Posterior vena cava (tissue), 2 donors: ENCODE measurements at places on chromosomes 3 and 15.
A peak's percentile ranks its signal among the peaks of the same experiment; 100 is the strongest.

GRCh38 chr3:172519740-172520139 lies 3.5 kb downstream of the TNFSF10 start:
- no peak for DNase-seq

- no peak for DNase-seq
Observed at GRCh38 chr3:50444213-50444612, 59.2 kb downstream of the CACNA2D2 start.

DNA sequence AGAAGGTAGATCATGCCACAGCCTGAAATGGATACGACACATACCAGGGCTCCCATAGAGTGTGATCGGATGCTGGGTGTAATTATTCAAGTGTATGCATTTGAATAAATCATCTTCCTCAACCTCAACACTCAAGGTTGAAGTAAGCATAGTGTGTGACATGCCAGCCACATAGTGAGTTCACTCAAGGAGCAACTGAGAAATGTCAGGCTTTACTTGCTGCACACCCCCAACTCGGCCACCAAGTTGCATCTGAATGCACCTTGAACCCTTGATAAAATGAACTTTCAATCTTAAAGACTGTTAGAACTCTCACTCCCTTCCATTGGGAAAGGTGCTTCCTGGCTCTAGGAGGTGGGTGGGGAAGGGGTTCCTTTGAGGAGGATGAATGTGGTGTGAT lies 121.3 kb downstream of the GHSR start:
- DNase-seq: no peak

DNA sequence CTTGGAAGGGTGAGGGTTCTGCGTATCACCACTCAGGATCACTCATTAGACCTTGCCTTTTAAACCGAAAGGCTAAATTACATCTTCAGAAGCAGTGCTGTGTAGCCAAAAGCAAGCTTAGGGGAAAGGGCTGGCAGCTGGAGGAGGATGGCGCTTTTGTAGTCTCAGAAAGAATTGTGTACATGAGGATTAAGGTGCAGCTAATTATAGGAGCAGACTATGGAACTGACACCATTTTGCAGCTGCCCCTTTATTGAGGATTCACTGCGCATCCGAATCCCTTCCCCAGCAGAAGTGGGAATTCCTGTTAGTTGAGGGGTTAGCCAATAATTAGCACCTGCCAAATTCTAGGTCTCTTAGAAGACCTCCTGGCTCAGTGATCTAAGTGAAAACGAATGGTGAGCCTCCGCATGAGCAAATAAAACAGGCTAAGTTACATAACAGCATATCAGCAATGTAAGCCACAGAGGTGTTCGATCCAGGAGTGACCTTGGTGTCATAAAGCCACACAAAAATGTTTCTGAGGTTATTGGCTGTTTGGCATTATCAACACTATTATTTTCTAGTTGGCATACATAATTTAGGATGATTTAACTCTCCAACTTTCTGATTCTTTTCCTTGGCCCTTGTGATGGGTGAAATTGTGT lies 42.6 kb upstream of the SEMA6D start:
- no peak for DNase-seq

DNA sequence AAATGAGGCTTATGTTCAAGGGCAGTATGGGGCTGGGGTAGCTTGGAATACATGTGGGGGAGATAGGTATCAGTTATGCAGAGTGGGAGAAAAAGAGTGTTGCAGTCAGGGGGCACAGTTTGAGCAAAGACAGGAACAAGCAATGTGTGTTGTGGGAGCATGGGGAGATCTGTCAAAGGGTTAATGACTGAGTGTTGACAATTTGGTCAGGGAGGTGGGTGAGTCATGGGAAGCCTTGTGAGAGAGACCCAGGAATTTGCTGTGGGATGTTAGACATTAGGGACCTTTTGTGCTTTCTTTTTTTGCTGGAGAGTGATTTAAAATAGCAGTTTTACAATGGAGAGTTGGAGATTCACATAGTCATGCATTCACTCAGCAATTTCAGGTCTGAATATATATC lies 221.6 kb upstream of the NR2E3 start:
- DNase-seq: no peak

GRCh38 chr3:11509173-11510000 lies 134.3 kb downstream of the VGLL4 start:
- DNase-seq: peak; percentile 89

DNA sequence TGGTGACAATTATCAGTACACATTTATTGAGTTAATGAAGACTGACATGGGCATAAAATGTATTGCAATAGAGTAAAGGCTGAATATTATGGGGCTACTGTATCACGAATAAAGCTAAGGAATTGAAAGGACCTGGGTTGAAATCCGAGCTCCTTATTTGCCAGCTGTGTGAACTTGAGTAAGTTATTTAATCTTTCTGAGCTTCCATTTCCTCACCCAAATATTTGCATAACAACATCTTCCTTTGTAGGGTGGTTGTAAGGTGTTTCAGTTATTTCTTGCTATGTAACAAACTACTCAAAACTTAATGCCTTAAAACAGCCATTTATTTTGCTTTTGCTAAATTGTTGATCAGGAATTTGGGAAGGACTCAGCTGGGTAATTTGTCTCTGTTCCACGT lies 111.1 kb upstream of the TSC22D2 start:
- DNase-seq: no peak

GRCh38 chr15:92012368-92012629 lies 158.8 kb downstream of the SLCO3A1 start:
- DNase-seq: no peak

- DNase-seq: peak; percentile 28
Observed at GRCh38 chr3:126473292-126474168, 2.2 kb downstream of the ZXDC start.
